Activated CD8-positive, alpha-beta memory T cell treated with anti-CD3 and anti-CD28 coated beads for 1 hour (primary cell): ENCODE measurements at places on chromosomes 5 and 9.

DNA sequence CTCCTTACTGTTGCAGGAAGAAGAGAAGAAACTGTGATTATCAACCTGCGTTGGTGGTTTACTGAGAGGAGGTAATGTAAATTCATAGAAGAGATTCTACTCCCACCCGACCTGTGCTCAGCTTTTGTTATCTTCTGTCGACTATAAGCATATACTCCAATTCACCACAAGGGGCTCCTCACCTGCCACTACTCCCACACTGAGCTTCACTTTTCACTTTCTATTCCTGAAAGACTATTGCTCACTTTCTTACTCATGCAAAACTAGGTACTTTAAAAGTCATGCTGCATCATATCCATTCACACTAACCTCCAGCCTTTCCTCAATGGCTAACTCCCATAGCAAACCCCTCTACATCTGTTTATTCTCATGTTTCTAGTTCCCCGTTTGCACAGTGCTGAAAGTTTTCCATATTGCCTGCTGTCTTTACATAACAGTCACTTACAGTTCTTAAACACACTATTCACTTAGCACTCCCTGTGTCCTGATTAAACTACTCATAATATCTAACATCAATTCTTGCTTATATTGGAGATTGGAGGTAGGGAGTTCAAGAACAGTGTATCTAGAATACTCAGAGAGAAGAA, 1062.6 kb downstream of the NR2F1-AS1 start:
- DNase-seq = no peak

- no peak for DNase-seq
Observed at GRCh38 chr9:124220946-124221451, 36.8 kb upstream of the NEK6 start.

DNA sequence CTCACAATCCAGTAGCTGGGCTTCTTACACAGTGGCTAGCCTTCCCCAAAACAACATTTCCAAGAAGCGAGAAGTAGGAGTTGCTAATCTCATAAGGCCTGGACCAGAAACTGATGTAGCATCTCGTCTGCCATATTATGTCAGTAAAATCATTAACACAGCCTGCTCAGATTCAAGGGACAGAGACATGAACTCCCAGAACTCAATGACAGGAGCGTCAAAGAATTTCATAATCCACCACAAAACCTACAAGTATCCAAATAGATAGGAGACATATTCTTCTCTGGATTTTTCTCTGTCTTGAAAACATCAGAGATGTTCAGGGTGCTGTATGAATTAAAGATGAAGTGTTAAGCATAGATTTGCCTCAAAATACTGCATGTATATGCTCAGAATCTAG, 457.6 kb upstream of the ACTBL2 start:
- no peak for DNase-seq

DNA sequence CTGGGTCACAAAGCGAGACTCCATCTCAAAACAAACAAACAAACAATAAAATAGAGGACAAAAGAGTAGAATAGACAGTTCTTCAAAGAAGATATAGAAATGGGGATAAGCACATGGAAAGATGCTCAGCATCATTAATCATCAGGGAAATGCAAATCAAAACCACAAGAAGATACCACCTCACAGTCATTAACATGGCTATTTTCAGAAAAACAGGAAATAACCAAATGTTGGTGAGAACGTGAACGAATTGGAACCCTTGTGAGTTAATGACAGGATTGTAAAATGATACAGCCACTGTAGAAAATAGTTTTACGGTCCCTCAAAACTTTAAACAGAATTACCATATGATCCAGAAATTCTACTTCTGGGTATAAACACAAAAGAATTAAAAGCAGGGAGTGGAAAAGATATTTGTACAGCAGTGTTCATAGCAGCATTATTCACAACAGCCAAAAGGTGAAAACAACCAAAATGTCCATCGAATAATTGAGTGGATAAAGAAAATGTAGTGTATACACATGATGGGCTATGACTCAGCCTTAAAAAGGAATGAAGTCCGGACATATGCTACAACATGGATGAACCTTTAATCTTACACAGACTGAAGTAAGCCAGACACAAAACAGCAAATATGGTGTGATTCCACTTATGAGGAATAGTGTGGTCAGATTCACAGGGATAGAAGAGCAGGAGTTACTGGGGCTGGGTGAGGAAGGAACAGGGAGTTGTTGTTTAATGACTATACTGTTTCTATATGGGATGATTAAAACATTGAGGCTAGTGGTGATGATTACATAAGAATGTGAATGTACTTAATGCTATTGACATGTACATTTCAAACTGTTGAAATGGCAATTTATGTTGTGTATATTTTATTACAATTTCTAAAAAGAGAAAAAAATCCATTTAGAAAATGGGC, 19.7 kb downstream of the OR2V2 start:
- DNase-seq = no peak

GRCh38 chr5:56589481-56589860, 225.9 kb upstream of the MAP3K1 start:
- no peak for DNase-seq

DNA sequence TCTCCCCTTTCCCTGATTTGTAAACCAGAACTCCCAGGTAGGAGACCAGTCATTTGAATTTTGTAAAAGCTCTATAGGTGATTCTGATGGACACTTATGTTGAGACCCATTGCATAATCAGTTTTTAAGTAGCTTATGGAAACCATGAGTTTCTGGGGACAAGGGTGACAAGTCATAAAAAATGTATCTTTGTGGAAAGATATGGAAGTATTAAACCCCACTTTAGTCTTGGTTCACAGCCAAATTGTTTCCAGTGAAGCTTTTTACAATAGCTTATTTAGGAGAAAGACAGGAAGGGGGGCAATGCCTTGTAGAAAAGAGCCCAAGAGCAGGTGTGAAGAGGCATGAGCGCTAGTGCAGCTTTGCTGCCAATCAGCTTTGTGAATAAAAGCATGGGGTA, 453 bp upstream of the CCL28 start:
- DNase-seq = no peak

DNA sequence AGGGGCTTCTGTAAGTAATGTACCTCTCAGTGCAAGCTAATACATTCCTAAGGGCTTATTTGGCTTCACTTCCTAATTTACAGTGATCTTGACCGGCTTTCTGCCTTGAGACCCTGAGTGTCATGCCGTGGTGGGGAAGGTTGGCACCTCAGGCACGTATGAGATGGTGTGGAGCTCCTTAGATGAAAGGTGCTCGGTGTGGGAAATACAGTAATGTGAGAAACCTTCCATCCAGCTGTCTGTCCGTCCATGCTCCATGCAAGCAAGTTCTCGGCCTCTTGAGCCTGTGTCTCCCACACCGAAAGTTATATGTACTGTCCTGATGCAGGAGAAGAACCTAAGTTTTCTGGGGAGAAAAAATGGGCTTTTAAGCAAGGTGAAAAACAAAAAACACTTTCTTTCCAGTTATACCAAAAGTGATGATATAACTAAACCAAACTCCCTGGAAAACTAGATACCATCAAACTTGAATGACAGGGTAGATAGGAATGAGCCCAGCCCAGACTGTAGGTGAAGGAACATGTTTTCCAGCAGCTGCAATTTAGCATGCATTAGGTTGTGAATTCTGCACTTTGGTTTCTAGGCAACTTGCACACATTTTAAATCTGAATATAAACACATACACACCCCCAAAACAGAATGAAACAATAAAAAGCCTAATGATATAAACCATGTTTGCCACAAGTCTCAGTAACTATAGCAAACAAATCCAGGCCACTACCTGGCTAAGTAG, 279.6 kb downstream of the FANCC start:
- no peak for DNase-seq

GRCh38 chr5:134140530-134141201, 26.2 kb downstream of the TCF7 start:
- no peak for DNase-seq
